ENCODE measurements at places on chromosomes 5 and 9. TPM values are rescaled to one million over a fixed set of nuclear protein-coding genes. Genes with fewer than 3 reads are reported as not detected.

UGT3A1 gene
- not detected for total RNA-seq

PLAC8L1 gene
- total RNA-seq = not detected

CPLANE1 gene
- 17.5 TPM for total RNA-seq

ZNF608 gene
- 26.8 TPM for total RNA-seq

DNA sequence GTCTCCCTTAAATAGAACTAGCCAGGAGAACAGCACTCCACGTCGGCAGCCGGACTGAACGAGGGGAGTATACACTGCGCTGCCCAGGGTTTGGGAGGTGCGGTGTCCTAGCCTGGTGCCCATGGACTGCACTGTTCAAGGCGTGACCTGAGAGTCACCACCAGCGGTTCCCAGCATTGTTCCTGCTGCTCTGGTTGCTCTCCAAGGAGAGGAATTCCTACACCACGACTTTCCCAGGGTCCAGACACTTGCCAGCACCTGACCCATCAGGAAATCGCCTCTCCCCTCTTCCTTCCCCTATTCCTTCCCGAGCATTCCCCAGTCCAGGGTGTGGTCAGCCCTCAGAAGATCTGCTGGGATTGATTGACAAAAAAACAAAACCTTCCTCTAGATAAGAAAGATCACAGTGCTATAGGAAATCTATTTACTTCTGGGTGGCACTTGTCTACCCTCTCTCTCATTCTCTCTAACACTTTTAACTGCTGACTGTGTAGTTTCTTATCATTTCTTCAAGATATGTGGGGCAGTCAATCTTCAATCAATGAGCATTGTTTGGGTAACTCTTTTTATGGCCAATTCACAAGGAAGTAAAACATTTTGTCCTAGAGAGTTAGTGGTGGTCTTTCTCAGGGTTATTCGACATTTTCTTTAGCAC is 297.8 kb upstream of the ACTBL2 start:
- DNase-seq = peak; percentile 18
- H3K27me3 ChIP-seq = no peaks in the 10 kb centered on the region
- H3K4me1 ChIP-seq = peaks cover 18% of the 10 kb centered on the region

GRCh38 chr5:100904259-100904861 is 1.3 kb upstream of the ST8SIA4 start:
- H3K27ac ChIP-seq = peak overlapping the region; percentile 68
- peak overlapping the region; percentile 51 for H3K4me3 ChIP-seq
- H3K36me3 ChIP-seq = no peaks in the 10 kb centered on the region
- peaks cover 45% of the 10 kb centered on the region for H3K4me1 ChIP-seq
- peak; percentile 42 for DNase-seq

DNA sequence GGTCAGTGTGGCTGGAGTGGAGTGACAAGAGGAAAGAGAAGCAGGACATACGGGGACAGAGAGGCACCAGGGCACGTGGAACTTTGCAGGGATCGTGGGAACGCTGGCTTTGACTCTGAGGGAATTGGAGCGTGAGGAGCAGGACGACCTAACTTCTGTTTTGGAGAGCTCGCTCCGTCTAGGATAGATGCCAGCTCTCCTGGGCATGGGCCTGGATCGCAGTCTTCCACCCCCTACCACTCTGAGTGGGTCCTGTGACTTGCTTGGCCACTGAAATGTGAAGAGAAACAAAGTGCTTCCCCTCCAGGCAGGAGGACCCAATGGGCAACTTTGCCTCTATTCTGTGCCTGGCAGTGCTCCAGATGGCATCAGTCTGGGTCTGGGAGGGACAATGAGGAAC is 8.7 kb upstream of the SH3PXD2B start:
- H3K4me3 ChIP-seq = no peak overlapping the region
- no peak overlapping the region for H3K27ac ChIP-seq
- no peaks in the 10 kb centered on the region for H3K4me1 ChIP-seq
- H3K27me3 ChIP-seq = no peaks in the 10 kb centered on the region

GRCh38 chr9:95089257-95090022 is 228.1 kb downstream of the FANCC start:
- H3K4me1 ChIP-seq = peaks cover 81% of the 10 kb centered on the region
- H3K36me3 ChIP-seq = peaks cover 43% of the 10 kb centered on the region
- peak overlapping the region; percentile 87 for H3K27ac ChIP-seq

- no peaks in the 10 kb centered on the region for H3K4me1 ChIP-seq
- H3K36me3 ChIP-seq = peaks cover 76% of the 10 kb centered on the region
- DNase-seq = peak; percentile 75
- H3K4me3 ChIP-seq = no peak overlapping the region
- no peak overlapping the region for H3K27ac ChIP-seq
- no peaks in the 10 kb centered on the region for H3K27me3 ChIP-seq
Observed at GRCh38 chr9:114004221-114004716, 73.8 kb downstream of the AMBP start.

- no peaks in the 10 kb centered on the region for H3K27me3 ChIP-seq
- H3K36me3 ChIP-seq = no peaks in the 10 kb centered on the region
- no peak overlapping the region for H3K27ac ChIP-seq
- no peaks in the 10 kb centered on the region for H3K4me1 ChIP-seq
Observed at GRCh38 chr5:97635553-97635952, 452.5 kb upstream of the RIOK2 start.

DNA sequence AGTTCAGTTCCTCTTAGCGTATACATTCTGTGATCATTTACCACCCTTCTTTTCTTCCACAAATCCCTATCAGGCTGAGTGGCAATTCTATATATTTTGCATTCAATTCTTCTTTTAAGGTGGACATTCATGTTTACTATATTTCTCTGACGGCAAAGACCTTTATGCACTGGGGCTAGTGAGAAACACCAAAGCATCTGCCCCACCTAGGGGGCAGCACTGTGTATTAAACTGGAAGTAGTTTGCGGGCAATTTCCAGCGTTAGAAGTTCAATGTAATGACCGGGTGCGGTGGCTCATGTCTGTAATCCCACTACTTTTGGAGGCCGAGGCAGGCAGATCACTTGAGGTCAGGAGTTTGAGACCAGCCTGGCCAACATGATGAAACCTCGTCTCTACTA is 27.9 kb upstream of the FBXL7 start:
- H3K27me3 ChIP-seq = no peaks in the 10 kb centered on the region
- H3K36me3 ChIP-seq = no peaks in the 10 kb centered on the region
- no peak overlapping the region for H3K27ac ChIP-seq
- H3K4me3 ChIP-seq = no peak overlapping the region
- H3K4me1 ChIP-seq = no peaks in the 10 kb centered on the region

DNA sequence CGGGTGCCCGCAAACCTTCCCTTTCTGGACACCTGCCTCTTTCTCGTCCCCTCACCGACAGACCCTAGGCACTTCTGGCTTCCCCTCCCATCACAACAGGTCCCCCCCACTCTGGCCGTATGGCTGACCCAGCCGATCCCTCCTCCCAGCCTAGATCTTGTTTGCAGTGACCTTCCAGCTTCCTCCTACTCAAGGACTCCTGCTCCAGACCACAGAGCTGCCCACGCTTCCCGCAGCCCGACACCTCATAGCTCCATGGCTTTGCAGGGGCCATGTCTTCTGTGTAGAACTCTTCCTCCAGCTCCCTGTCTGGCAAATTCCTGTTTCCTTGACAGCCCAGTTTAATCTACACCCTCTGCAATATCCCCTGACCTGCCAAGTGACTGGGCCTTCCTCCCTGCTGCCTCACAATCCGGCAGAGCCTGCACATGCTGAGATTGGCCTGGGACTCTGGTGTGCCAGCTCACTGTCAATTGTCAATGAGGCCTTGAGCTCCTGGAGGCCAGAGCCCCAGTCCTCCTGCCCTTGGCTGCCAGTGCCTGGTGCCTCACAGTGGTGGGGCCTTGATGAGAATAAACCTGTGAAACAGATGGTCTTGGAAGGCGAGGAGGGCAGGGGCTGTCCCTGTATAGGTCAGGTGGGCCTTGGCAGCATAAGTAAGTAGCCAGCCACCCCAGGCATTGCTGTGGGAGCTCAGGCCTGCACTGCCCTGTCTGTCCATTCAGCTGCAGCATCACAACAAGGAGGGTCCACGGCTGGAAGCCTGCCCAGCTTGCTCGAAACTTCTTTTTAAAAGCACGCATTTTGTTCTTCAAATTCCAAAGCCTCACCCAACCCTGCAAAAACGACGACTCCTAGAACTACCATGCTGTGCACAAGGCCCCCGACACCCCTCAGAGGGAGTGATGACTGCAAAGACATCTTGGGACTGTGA is 50.5 kb downstream of the GADD45G start:
- H3K36me3 ChIP-seq = no peaks in the 10 kb centered on the region
- no peak overlapping the region for H3K4me3 ChIP-seq
- DNase-seq = no peak
- no peaks in the 10 kb centered on the region for H3K27me3 ChIP-seq

- H3K4me3 ChIP-seq = no peak overlapping the region
- no peaks in the 10 kb centered on the region for H3K4me1 ChIP-seq
- no peak overlapping the region for H3K27ac ChIP-seq
- H3K27me3 ChIP-seq = peaks cover 96% of the 10 kb centered on the region
- DNase-seq = no peak
Observed at GRCh38 chr5:176730815-176731475, 79.4 kb upstream of the UNC5A start.

GRCh38 chr9:17339156-17339555 is 204.3 kb downstream of the CNTLN start:
- H3K4me3 ChIP-seq = no peak overlapping the region
- no peaks in the 10 kb centered on the region for H3K4me1 ChIP-seq
- H3K36me3 ChIP-seq = peaks cover 18% of the 10 kb centered on the region
- no peak for DNase-seq
- no peaks in the 10 kb centered on the region for H3K27me3 ChIP-seq

DNA sequence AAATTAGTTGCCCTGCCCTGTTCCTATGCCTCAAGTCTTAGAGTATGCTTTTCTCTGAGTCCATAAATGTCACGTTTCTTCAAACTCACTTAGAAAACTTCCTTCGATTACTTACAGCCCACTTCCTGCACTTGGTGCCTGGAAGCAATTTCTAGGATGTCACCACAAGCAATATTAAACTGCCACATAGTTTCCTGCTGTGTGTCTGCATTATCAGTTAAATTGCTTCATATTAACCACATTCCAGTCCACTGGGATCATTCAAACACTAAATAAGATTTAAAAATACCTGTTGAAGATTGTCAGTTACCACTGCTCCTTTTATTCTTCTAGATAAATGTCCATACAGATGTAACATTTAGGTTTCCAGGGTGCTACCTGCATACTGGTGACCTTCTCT is 4.1 kb downstream of the DENND1A start:
- H3K27me3 ChIP-seq = no peaks in the 10 kb centered on the region
- peaks cover 42% of the 10 kb centered on the region for H3K4me1 ChIP-seq
- DNase-seq = no peak
- H3K27ac ChIP-seq = no peak overlapping the region

GRCh38 chr9:38436708-38437107 is 12.5 kb upstream of the IGFBPL1 start:
- H3K36me3 ChIP-seq = no peaks in the 10 kb centered on the region
- DNase-seq = no peak
- no peak overlapping the region for H3K4me3 ChIP-seq
- no peaks in the 10 kb centered on the region for H3K27me3 ChIP-seq
- H3K27ac ChIP-seq = peak overlapping the region; percentile 72

GRCh38 chr5:69502367-69502766 is 9.8 kb downstream of the OCLN start:
- no peak for DNase-seq
- H3K36me3 ChIP-seq = peaks cover 26% of the 10 kb centered on the region
- peaks cover 17% of the 10 kb centered on the region for H3K4me1 ChIP-seq
- no peaks in the 10 kb centered on the region for H3K27me3 ChIP-seq
- H3K4me3 ChIP-seq = no peak overlapping the region

DNA sequence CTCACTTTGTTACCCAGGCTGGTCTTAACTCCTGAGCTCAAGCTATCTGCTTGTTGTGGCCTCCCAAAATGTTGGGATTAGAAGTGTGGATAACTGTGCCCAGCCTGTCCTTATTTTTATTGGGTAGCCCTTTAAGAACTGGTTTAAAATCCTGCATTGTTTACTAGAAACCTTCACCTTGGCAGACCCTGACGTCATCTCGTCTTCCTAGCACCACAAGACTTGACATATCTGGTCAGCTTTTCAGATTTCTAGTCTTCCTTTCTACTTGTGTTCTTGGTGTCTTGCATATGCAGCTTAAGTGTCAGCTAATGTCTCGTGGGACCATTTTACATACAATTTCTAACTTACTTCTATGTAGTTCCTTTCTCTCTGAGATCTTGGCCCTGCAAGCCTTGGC is 258.9 kb downstream of the IZUMO3 start:
- no peaks in the 10 kb centered on the region for H3K4me1 ChIP-seq
- H3K27me3 ChIP-seq = no peaks in the 10 kb centered on the region
- no peak overlapping the region for H3K4me3 ChIP-seq
- H3K27ac ChIP-seq = no peak overlapping the region
- H3K36me3 ChIP-seq = no peaks in the 10 kb centered on the region

DNA sequence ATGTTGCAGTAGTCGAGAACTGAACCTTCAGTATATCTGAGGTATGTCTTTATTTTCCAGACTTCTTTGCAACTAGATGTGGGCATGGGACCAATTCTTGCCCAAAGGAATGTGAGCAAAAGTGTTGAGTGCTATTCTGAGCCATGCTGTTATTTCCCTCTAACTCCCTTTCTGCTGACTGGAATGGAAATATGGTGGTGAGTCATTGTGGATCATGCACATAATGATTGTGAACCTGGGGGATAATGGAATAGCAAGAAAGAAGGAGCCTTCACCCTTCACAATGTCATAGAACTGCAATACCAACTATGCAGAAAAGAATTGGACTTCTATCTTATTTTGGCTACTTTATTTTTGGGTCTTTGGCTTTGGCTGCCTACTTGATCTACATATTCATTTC is 10.3 kb upstream of the DOCK2 start:
- no peaks in the 10 kb centered on the region for H3K27me3 ChIP-seq
- H3K4me3 ChIP-seq = no peak overlapping the region
- H3K36me3 ChIP-seq = no peaks in the 10 kb centered on the region
- no peak for DNase-seq
- no peaks in the 10 kb centered on the region for H3K4me1 ChIP-seq
- no peak overlapping the region for H3K27ac ChIP-seq

GRCh38 chr5:134989266-134989830 is 21.6 kb downstream of the CATSPER3 start:
- no peak overlapping the region for H3K4me3 ChIP-seq
- no peak for DNase-seq
- no peaks in the 10 kb centered on the region for H3K36me3 ChIP-seq
- no peaks in the 10 kb centered on the region for H3K4me1 ChIP-seq

DNA sequence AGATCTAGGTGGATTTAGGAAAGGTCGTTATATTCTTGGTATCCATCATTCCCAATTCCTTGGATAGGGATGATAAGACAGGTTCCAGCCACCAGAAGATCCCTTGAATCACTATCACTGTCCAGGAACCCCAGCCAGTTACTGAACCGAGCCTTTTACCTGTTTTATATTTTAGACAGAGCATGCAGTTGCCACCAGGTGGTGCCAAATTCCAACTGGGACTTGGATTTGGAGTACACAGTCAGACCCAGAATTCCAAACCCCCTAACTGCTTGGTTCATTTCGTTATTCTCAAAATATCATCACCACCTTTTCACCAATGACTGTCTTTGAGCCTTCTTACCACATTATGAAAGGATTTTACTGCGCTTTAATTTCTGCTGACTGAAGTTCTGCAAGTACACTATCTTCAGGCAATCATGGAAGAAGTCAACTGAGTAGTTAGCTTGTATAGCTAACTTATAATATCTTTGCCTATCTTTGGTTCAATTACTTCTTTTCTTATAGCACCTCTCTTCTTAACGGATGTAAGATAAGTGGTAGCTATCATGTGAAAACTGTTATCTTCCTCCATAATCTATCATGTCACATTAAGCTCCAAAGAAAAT is 191.8 kb downstream of the PRR16 start:
- H3K27me3 ChIP-seq = no peaks in the 10 kb centered on the region
- DNase-seq = peak; percentile 50
